Activated CD4-positive, alpha-beta T cell treated with anti-CD3 and anti-CD28 coated beads, Interleukin-2, amount 10 ng/mL, durations not matched to agents 24 days and 14 days (primary cell): ENCODE measurements at places on chromosomes 5 and 9. TPM values are rescaled to one million over a fixed set of nuclear protein-coding genes. Genes with fewer than 3 reads are reported as not detected.
A peak's percentile ranks its signal among the peaks of the same experiment; 100 is the strongest.

SLC6A3 gene
- not detected in 2 replicates for total RNA-seq

GRCh38 chr5:15073453-15073852 is 201.9 kb upstream of the ANKH start:
- no peaks in the 10 kb centered on the region for H3K4me1 ChIP-seq
- H3K36me3 ChIP-seq: no peaks in the 10 kb centered on the region
- DNase-seq: no peak
- no peak overlapping the region for H3K27ac ChIP-seq

- H3K36me3 ChIP-seq: peaks cover 32% of the 10 kb centered on the region
- peaks cover 43% of the 10 kb centered on the region for H3K4me1 ChIP-seq
- no peak for DNase-seq
Measured at GRCh38 chr5:163458778-163459385, 1.0 kb downstream of the NUDCD2 start.

GRCh38 chr9:15416880-15417279 is 5.8 kb upstream of the SNAPC3 start:
- no peak overlapping the region for H3K27ac ChIP-seq
- no peaks in the 10 kb centered on the region for H3K36me3 ChIP-seq
- H3K4me1 ChIP-seq: peaks cover 10% of the 10 kb centered on the region
- DNase-seq: peak; percentile 83
- H3K27me3 ChIP-seq: peaks cover 11% of the 10 kb centered on the region
- H3K4me3 ChIP-seq: no peak overlapping the region

- DNase-seq: no peak
- peak overlapping the region; percentile 48 for H3K27ac ChIP-seq
- no peaks in the 10 kb centered on the region for H3K27me3 ChIP-seq
- H3K36me3 ChIP-seq: peaks cover 36% of the 10 kb centered on the region
- peaks cover 35% of the 10 kb centered on the region for H3K4me1 ChIP-seq
- H3K4me3 ChIP-seq: no peak overlapping the region
Measured at GRCh38 chr5:50699737-50700136, 33.3 kb downstream of the PARP8 start.

GRCh38 chr5:56298336-56299090 is 65.4 kb upstream of the ANKRD55 start:
- no peaks in the 10 kb centered on the region for H3K36me3 ChIP-seq
- no peaks in the 10 kb centered on the region for H3K27me3 ChIP-seq
- peaks cover 10% of the 10 kb centered on the region for H3K4me1 ChIP-seq
- H3K27ac ChIP-seq: no peak overlapping the region
